A549 treated with CpdA at 1 μM for 4 hours (cell line): ENCODE measurements at places on chromosomes 7 and 10. TPM values are rescaled to one million over a fixed set of nuclear protein-coding genes. Genes with fewer than 3 reads are reported as not detected.

Gene CPED1
- total RNA-seq = 0.01 TPM in 1 of 5 replicates, not detected in the others

Gene PCDH15
- total RNA-seq = not detected in 5 replicates

Gene GOLGA7B
- 3.6 to 6.0 TPM (median 4.7 TPM) in 5 replicates for total RNA-seq

Gene EPHA1
- total RNA-seq = not detected in 5 replicates

Gene MACC1
- not detected in 5 replicates for total RNA-seq

Gene LEP
- total RNA-seq = not detected in 5 replicates

Gene LIPK
- total RNA-seq = not detected in 5 replicates

Gene GJD4
- total RNA-seq = 0.09 TPM in 1 of 5 replicates, not detected in the others

Gene MOGAT3
- 0.08 TPM in 1 of 5 replicates, not detected in the others for total RNA-seq

Gene AOC1
- not detected in 5 replicates for total RNA-seq

Gene UPK3B
- 9.7 to 18.3 TPM (median 17.2 TPM) in 5 replicates for total RNA-seq

Gene MNX1
- 5.0 to 6.5 TPM (median 5.9 TPM) in 5 replicates for total RNA-seq

Gene CCM2
- 32.5 to 45.6 TPM (median 42.6 TPM) in 5 replicates for total RNA-seq

Gene NUTM2E
- total RNA-seq = 0.29 to 0.52 TPM (median 0.45 TPM) in 5 replicates

Gene AKR1D1
- not detected in 5 replicates for total RNA-seq

Gene PTF1A
- total RNA-seq = not detected in 5 replicates

Gene ZNF316
- 8.3 to 15.3 TPM (median 13.6 TPM) in 5 replicates for total RNA-seq

Gene INHBA
- 0.50 to 1.6 TPM (median 1.1 TPM) in 5 replicates for total RNA-seq

Gene ACBD7
- 0.48 to 1.3 TPM (median 0.95 TPM) in 5 replicates for total RNA-seq

Gene LIPF
- not detected in 5 replicates for total RNA-seq

Gene FAM25A
- 1.1 TPM in 1 of 5 replicates, not detected in the others for total RNA-seq

Gene SLC13A1
- not detected in 5 replicates for total RNA-seq
